ENCODE measurements at places on chromosomes 16 and 17.

GRCh38 chr16:48487287-48487686 lies 102.1 kb upstream of the SIAH1 start:
- no peak for DNase-seq

- no peak for DNase-seq
These were observed 69.9 kb upstream of the MSI2 start for GRCh38 chr17:57186226-57187019.

DNA sequence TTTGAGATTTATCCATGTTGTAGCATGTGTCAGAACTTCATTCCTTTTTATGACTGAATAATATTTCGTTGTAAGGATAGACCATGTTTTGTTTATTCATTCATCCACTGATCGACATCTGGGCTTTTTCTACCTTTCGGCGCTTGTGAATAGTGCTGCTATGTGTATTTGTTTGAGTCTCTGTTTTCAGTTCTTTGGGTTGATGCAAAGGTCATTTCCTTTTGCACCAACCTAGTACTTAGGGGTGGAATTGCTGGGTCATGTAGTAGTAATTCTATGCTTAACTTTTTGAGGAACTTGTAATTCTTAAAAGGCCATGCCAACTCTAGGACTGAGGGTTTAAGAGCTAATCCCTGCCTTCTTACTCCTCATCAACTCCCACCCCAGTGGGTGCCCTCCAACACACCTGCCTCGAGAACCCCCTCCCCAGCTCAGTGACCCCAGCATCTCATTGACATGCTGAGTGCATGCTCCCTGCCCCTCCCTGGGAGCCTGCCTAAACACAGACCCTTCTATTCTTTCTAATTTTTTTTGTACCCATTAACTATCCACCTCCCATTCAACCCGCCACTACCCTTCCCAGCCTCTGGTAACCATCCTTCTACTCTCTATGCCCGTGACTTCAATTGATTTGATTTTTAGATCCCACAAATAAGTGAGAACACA lies 51.2 kb downstream of the ABAT start:
- no peak for DNase-seq

GRCh38 chr17:57966246-57966645 lies 11.0 kb upstream of the CUEDC1 start:
- DNase-seq, result no peak

DNA sequence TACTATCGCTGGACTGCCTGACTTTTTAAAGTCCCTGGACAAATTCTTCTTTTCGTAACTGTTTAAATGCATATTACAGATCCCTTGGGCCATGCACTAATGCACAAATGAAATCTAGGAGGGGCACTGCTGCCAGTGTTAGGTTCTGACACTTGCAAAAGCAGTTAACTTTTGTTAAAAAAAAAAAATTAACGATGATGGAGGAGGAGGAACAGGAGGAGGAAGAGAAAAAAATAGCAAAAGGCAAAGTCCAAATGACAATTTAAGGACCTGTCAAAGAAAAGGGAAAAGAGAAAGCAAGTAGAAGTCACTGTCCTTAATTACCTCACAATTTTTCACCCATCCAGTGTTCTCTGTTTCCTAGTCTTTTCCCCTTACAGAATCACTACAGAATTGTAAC lies 97.8 kb upstream of the CORO6 start:
- DNase-seq, result no peak

GRCh38 chr17:72392056-72393010 lies 271.5 kb downstream of the SOX9 start:
- peak; percentile 80 for DNase-seq

GRCh38 chr17:47702391-47702995 lies 8.5 kb downstream of the TBKBP1 start:
- no peak for DNase-seq

DNA sequence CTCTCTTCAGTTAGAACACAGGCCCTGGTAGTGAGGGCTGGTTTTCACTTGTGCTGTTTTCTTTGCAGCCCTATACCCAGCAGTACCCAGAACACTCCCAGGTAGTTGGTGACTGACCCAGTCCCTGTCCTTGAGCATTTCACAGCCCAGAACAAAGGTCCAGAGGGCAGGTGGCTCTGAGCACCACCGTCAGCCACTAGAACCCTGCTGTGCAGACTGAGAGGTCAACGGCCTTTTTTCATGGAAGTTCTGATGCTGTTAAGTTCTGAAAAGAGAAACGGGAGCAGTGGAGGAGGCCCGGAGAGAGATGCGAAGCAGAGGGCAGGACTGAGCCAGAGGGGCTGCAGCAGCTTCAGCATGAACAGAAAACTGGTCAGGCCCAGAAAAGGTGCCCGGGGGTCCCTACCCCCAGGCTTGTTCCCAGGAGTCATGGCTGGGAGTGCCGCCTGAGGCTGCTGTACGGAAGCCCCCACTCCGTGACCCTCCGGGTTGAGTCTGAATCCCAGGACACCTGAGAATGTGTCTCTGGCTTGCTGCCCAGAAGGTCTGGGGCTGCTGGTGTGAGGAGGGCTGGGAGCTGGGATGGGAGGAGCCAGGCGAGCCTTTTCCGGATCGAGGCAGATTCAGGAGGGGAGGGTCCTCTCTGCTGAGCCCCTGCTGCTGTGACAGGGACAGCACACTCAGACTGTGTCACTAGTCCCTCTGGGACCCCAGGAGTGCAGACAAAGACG lies 8.7 kb downstream of the ZNF276 start:
- peak; percentile 62 for DNase-seq

GRCh38 chr16:5186381-5186903 lies 88.8 kb upstream of the EEF2KMT start:
- DNase-seq, result no peak

Data from choroid plexus epithelial cell (primary cell).